ENCODE measurements at places on chromosomes 4 and X.

DNA sequence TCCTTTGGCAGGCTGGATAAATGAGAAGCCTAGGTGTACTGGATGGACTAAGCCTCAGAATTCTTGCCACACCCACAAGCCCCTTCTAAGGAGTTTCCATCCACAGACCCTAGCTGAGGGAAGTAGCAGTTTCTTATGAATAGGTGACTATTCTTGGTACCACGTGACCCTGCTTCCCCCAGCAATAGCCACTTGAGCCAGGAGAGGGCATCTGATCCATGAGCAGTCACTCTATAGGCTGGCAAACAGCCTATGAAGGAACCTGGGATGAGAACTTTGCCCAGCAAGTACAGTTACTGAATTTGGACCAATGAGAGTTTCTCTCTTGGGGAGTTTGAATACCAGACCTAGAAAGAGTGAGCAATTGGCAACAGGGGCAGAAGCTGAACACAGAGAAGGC lies 84.0 kb downstream of the RTL9 start:
- no peak for DNase-seq

DNA sequence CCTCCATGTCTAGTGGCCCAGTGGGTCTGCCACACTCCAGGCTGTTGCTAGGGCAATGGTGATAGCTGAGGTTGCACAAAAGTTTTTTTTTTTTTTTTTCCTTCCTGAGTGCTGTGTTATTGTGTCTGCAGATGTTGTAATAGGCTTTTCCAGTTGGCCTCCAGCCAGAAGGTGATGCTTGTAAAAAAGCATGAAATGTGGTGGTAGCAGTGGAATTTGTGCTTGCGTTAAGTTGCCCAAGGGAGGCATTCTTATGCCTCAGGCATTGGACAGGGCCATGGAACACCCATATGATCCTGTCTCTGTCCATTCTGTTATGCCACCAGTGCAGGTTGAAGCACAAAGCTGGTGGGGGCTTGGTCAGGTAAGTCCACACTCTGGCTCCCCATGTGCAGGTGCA lies 660.5 kb upstream of the SPANXN1 start:
- no peak for DNase-seq

DNA sequence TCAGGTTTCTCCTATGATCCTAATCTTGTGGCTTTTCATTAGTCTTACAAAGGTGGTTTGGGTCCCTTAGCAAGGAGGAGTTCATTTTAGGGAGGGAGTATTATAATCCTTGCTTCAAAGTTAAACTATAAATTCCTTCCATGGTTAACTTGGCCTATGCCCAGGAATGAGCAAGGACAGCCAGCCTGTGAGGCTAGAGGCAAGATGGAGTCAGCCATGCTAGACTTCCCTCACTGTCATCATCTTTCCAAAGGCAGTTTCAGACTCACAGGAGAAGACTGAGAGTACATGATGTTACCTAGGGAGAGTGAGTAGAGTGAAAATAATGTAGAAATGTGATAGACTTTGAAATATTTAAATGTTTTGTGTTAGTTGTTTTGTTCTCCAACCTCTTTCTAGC lies 192.3 kb downstream of the GPAT3 start:
- no peak for DNase-seq

DNA sequence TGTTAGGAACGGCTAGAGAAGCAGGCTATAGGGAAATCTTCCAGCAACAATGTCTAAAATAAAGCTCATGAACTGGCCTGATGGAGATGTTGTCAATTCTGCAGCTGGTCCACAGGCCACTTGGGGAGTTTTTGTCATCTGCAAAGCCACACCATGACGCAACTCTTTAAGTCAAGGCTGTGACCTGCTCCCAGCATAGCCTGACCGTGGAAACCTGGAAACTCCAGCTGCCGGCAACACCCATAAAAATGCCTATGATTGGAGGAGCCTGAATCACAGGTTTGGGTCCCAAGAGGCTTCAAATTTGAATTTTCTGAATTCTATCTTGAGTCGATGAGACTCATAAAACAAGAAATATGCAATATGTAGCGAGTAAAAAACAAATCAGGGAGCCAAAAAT lies 969.2 kb upstream of the PRKX start:
- no peak for DNase-seq

DNA sequence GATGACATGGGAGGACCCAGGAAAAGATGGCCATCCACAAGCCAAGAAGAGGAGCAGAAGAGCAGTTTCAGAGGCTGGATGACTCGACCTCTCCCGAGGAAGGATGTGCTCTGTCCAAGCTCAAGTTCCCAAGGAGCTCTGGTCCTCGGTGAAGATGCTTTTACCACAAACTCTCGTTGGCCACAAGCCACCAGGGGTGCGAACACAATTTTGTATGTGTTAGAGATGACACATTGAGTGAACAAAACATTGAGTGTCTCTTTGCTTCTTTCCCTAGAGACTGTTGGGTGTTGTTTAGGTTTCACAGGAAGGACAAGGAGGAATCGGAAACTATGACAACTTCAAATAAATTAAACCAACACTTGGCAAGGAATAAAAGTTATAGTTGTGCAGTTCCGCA lies 26.3 kb downstream of the FGFBP1 start:
- no peak for DNase-seq

GRCh38 chrX:115047181-115047580 lies 29.8 kb upstream of the IL13RA2 start:
- no peak for DNase-seq

DNA sequence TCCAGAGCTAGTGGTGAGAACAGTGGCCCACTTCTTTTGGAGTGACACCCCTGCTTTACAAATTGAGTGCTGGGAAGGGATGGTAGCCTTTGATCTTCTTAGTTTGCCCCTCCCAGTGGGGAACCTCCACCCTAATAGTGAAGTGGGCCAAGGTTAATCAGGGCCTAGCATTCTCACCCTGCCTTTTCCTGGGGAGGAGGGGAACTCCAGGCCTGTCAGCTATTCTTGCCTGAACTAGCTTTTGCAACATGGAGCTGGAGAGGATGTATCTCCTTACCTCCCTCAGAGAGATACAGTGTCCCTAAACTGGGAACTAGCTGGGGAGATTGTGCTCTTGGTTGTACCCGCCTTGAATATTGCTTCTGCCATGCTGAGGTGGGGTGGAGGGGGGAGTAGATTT lies 20.6 kb downstream of the PHKA1 start:
- no peak for DNase-seq
